T1000 (cell line): ENCODE measurements at places on chromosomes 1 and 21.

DNA sequence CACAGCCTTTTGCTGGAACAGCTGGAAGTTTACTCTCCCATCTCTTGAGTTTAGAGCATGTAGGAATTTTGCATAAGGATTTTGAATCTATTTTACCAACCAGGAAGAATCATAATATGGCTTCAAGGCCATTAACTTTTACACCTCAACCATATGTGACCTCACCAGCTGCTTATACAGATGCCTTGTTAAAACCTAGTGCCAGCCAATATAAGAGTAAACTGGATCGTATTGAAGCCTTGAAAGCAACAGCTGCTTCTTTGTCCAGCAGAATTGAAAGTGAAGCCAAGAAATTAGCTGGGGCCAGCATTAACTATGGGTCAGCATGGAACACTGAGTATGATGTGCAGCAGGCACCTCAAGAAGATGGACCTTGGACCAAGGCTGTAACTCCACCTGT lies 65.4 kb downstream of the CEP350 start:
- DNase-seq: no peak

DNA sequence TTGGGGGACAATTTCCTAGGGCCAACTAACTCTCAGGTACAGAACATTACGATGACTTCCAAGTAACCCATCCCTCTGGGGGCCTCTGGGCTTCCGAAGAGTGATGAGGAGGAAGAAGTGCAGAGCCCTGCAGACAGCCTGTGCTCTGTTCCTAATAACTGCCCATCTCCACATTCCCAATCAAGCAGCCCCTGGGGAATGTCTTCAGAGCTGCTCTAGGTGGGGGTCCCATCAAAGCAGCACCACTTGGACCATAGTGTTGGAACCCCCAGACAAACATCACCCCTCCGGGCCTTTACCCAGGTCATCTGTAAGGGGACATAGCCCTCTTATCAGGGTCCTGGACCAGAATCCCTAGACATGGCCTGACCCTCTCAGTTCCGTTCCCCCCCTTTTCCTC lies 357.3 kb downstream of the NPHP4 start:
- DNase-seq: no peak

DNA sequence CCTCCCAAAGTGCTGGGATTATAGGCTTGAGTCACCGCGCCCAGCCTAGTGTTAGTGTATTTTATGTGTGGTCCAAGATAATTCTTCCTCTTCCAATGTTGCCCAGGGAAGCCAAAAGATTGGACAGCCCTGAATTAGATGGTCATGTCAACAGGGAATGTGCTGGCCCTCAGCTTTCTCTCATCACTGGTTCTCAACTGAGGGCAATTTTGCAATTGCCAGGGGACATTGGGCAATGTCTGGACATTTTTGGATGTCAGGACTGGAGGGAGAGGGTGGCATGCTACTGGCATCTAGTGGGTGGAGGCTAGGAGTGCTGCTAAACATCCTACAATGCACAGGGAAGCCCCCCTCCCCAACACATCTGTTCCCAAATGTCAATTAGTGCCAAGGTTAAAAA lies 95.0 kb downstream of the LAMC2 start:
- DNase-seq: peak; percentile 52

DNA sequence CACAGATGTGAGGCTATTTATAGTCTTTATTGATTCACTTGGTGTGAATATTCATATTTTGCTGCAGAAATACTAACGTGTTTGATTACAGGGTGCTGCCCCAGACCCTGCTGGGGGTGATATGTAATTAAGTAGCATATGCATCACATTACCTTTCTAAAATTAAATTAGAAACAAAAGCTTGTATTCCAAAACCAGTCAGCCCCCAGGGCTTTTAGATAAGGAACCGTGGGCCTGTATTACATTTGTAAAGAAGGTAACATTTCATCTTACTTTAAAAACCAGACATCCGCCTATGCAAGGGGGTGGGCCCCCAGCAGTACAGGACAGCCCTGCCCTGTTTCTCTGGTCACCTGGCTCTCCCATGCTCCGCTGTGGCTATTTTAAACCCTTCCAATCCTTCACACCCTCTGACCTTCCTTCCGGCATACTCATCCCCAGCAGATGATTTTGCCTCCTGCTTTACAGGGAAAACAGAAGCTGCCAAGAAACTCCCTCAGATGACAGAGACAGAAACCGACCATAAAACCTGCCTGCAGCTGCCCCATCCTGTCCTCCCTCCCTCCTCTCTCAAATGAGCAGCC lies 22.0 kb upstream of the KCNC4 start:
- DNase-seq: no peak

- DNase-seq: no peak
These were observed 360.5 kb downstream of the HLX start for GRCh38 chr1:221239792-221240191.

DNA sequence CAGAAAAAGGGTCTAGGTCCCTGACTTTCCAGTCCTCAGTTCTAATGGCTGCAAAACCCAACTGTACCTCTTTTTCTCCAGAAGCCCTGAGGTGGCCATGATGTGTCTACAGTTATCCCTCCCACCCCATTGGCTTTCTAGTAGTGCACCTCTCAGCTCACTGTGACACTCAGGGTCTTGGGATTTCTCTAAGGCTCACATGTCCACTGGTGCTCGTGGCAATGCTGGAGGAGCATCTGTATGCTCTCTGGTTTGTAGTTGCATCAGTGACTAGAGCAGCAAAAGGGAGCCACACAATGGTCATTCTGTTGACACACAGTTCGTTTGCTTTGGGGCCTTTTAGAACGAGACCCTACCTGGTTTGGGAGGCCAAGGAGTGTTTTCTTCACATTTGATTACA lies 81.6 kb upstream of the SYT6 start:
- DNase-seq: no peak

DNA sequence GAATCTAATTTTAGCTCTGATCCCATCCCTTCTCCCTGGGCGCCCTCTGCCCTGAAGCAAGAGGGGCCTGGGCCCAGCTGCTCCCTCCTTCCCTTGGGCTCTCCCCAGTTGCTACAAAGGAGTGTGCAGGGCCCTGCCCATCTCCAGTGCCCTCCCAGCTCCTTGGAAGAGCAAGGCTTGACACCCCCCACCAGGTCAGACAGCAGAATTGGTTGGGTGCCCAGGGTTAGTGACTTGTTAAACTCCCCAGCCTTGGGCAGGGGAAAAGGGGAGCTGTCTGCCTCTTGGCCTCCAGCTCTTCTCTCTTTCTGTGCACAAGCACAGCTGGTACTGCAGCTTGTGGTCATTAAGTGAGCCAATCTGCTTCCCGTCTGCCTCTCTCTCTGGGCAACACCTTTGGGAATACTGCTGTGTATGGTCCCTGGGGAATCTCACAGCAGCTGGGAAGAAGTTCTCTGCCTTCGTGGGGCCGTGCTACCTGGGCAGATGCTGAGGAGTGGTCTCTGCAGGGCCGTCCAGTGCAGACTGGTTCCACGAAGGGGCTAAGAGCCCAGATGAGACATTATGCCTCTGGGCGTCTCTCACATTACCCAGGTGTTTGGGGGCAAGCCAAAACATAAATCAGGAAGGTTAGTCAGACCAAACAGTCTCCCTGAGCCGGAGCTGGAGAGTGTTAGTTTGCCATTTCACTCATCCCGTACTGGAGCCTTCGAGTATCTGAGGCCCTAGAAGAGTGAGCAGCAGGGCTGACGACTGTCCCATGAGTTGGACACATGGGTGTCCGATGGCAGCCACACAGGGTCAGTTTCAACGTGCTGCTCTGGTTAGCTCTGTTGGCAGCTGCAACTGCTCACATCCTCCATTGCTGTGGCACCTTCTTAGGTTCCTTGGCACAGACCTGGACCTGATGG lies 37.3 kb downstream of the TMEM53 start:
- DNase-seq: no peak

- no peak for DNase-seq
These were observed 49.5 kb downstream of the CHD1L start for GRCh38 chr1:147292012-147292411.

DNA sequence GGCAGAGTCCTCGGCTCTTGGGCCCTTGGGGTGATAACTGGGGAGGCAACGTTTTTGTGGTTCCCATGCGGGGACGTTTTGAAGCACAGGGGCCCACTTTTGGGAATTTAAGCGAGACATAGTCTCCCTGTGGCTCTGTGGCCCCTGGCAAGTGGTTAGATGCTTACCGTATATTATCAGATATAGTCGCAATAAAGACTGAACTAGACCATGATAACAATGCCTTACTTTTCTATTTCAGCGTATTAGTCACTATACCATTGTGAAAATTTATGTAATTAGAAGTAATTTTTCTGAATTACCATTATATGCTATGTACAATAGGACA lies 538 bp upstream of the RCAN1 start:
- no peak for DNase-seq

GRCh38 chr1:235775246-235775860 lies 91.4 kb downstream of the LYST start:
- DNase-seq: no peak

- no peak for DNase-seq
These were observed 45.7 kb downstream of the MACO1 start for GRCh38 chr1:25476186-25477097.

DNA sequence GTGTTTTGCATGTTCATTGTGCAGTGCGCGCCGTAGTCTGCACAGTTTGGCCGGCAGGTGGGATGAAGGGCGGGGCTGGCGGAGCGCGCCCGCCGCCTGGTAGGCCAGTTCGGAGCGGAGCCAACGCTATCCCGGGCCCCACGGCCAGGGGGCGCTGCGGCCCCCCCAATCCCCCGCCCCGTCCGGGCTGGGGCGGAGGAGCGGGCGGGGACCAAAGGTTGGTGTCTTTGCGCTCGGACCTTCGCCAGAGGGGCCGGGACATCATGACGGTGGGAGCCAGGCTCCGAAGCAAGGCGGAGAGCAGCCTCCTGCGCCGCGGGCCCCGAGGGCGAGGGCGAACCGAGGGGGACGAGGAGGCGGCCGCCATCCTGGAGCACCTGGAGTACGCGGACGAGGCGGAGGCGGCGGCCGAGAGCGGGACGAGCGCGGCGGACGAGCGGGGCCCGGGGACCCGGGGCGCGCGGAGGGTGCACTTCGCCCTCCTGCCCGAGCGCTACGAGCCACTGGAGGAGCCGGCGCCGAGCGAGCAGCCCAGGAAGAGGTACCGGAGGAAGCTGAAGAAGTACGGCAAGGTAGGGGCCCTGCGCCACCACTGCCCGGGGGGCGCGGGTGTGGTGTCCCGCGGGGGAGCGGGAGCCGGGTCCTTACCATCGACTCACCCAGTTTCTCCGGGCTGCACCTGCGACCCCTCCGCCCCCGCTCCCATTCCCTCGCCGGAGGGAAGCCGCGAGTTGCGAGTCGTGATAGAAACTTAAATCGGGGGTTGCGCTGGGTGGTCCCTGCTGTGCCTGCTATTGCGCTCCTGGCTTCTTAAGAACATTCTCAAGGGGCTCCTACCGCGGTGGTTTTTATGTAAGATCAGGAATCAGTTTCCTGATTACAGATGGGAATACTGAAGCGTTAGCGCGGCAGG lies at the start of gene C1orf115:
C1orf115 (plus strand) TSS at position 224 of the 913 bp plus-strand sequence; CDS start at position 264, 40 bp downstream.
- peak; percentile 81 for DNase-seq

DNA sequence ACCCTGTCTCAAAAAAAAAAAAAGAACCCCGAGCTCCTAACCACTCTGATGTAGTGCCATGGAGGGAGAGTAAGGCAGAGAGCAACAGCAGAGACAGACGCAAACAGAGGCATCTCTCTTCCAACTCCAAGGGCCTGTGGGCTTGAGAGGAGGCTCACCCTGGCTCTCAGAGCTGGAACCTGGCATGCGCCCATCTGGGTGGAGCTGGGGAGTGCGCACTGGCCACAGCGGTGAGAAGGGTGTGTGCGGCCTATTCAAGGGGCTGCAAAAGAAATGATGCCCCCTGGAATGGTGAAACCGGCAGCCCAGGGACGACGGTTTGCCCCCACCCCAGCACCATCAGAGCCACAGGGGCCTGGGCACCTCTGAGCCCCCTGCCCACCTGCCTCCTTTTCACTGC lies 17.6 kb downstream of the COL8A2 start:
- DNase-seq: no peak

GRCh38 chr1:77271852-77272580 lies 9.8 kb upstream of the AK5 start:
- DNase-seq: no peak

GRCh38 chr1:46484783-46485490 lies 4.7 kb upstream of the DMBX1 start:
- no peak for DNase-seq

GRCh38 chr21:39847877-39848276 lies 19.4 kb upstream of the PCP4 start:
- DNase-seq: no peak

GRCh38 chr1:180225403-180225802 lies 4.7 kb upstream of the LHX4 start:
- no peak for DNase-seq

- DNase-seq: no peak
These were observed 43.7 kb downstream of the C8B start for GRCh38 chr1:56922070-56922469.

DNA sequence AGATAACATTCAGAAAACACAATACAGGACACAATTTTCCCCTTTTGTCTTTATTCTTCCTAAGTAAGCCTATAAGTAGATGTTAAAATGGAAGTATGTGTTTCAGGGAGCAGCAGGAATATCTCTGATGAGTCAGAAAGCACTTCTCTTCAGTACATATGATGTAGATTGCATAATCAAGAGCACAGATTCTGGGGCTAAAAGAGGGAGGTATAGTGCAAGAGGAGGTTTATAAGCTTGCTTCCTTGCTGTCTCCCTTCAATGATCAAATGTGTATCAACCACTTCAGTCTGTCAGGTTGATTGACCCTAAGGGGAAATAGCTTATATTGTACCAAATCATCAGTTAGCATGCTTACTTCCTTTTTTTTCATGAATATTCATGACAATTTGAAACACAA lies 822.8 kb downstream of the BRINP3 start:
- no peak for DNase-seq

DNA sequence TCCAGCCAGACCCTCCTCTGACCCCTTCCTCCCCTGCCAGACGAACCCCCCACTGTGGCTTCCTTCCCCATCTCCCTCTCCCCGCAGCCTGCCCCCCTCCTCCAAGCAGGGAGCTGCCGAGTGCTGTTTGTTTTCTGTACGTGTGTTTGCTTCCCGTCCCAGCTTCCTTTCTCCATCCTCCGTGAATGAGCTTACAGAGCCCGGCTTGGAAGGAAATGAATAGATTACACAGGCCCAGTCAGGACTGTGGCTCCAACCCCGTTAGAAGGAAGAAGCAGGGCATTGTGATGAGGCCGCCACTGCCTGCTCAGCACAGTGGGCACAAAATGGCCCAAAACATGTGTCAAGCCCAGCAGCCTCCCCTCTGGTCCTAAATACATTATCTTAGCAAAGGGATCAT lies 123.2 kb downstream of the IGSF21 start:
- no peak for DNase-seq

GRCh38 chr1:31515056-31515775 lies 61.1 kb upstream of the TINAGL1 start:
- DNase-seq: no peak

DNA sequence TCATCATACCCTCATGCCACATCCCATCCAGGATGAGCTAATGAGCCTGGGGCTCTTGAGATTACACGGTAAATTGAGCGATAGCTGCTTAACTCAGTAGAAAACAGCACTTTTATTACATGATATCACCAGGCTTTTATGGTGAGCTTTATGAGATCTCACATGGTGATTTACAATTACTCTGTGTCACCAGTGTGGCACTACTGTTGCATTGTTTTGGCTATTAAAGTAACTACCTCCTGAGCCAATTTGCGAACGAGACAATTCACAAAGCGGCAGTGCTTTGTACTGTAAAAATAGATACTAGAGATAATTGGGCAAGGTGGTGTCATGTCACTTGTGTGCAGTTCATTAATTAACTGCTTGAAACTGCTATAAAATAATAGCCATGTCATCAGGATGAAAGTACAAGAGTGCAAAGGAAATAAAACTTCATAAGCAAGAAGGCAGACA lies 767.7 kb upstream of the ADGRL2 start:
- no peak for DNase-seq
